ENCODE measurements at places on chromosomes 16 and 17. TPM values are rescaled to one million over a fixed set of nuclear protein-coding genes. Genes with fewer than 3 reads are reported as not detected.

DNA sequence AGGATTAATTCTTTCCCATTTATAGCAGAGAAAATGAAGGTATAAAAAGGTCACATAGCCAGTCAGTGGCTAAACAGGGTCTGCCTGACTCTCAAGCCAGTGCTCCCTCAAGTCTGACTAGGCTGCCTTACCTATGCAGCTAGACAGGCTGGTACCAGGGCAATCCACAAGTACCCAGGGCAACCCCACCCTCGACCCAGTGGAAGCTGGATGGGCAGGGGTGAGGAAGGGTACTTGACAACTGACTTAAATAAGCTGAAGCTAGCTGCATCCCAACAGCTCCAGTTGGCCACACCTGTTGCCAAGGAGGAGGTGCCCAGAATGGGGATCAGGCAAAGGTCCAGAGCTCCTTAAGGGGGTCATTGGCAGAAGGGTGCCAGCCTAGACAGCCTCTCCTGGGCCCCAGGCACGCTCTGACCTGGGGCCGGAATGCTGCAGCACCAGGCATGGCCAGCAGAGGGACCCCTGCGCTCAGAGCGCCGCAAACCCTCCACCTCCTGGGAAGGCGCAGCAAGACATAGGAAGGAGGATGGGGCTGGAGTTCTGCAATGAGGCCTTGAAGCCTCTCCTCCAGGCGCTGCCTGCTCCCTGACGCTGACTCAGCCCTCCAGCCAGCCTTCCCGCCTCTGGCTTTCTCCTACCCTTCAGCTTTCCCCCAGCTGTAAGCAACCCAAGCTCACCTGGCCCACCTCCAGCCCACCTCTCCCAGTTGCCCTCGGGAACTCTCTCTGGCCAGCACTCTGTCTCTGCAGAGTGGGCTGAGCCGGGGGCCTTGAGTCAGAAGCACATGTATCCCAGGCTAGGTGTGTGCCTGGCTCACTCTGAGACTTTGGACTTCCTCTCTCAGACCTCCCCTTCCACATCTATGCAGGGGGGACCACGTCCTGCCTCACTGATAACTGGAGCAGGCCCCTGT is 28.8 kb downstream of the MPP2 start:
- DNase-seq = peak; percentile 80

DNA sequence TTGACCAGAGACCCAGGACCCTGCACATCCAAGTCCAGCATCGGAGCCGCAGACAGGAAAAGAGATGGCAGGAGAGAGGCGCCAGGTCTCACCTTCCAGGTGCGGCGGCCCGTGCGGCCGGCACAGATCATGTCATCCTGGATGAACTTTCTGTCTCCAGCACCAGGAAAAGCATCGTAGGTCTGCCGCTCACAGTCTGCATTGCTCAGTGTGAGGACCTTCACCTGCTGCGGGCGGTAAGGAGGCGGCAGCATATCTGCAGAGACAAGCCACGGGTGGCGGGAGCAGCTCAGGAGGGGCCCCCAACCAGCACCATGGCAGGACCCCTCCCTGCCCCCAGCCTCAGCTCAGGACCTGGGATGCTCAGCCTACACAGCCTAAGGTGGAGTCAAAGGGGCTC is 17.9 kb downstream of the TPSD1 start:
- no peak for DNase-seq

- DNase-seq = no peak
These were observed 96.3 kb downstream of the TNFRSF13B start for GRCh38 chr17:16875662-16876061.

The NEUROD2 gene
- not detected for total RNA-seq

The KRTAP3-2 gene
- not detected for total RNA-seq
